ENCODE measurements at places on chromosomes 12 and 14.

GRCh38 chr12:84508851-84509260, 403.7 kb downstream of the SLC6A15 start:
- no peak for DNase-seq

DNA sequence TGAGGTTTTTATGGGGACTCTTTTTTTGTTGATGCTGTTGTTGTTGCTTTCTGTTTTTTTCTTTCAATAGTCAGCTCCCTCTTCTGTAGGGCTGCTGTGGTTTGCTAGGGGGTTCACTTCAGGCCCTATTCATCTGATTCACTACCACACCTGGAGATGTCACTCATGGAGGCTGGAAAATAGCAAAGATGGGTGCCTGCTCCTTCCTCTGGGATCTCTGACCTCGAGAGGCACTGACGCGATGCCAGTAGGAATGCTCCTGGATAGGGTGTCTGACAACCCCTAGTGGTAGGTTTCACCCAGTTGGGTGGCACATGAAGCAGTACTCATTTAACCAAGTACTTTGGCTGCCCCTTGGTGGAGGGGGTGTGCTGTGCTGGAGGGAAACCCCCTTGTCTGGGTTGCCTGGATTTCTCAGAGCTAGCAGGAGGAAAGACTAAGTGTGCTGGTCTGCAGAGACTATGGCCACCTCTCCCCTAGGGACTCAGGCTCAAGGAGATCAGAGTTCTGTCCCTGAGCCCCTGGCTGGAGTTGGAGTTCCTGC, 745.5 kb downstream of the TMTC2 start:
- no peak for DNase-seq

- no peak for DNase-seq
These were observed 636.5 kb upstream of the TBX3 start for GRCh38 chr12:115320451-115320850.

DNA sequence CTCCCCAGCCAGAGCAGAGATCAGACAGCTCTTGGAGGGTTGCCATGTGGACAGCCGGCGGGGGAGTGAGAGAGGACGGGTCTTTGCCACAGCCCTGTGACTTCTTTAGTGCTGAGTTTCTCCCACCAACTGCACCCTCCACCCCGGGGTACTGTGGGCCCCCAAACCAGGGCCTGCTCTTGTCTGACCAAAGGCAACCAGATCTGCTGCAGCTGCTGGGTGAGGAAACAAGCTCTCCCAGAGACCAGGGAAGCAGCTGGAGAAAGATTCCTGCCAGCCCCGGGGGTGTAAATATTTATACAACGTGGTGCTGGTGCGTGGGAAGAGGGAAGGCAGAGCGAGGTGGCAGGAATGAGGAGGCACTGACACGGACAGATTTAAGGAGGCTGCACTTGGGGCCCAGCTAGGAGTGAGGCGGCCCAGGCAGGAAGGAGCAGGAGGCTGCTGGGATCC, 14.3 kb upstream of the ZFP36L1 start:
- DNase-seq = no peak

GRCh38 chr14:100788517-100788916, 37.4 kb upstream of the MEG3 start:
- no peak for DNase-seq

DNA sequence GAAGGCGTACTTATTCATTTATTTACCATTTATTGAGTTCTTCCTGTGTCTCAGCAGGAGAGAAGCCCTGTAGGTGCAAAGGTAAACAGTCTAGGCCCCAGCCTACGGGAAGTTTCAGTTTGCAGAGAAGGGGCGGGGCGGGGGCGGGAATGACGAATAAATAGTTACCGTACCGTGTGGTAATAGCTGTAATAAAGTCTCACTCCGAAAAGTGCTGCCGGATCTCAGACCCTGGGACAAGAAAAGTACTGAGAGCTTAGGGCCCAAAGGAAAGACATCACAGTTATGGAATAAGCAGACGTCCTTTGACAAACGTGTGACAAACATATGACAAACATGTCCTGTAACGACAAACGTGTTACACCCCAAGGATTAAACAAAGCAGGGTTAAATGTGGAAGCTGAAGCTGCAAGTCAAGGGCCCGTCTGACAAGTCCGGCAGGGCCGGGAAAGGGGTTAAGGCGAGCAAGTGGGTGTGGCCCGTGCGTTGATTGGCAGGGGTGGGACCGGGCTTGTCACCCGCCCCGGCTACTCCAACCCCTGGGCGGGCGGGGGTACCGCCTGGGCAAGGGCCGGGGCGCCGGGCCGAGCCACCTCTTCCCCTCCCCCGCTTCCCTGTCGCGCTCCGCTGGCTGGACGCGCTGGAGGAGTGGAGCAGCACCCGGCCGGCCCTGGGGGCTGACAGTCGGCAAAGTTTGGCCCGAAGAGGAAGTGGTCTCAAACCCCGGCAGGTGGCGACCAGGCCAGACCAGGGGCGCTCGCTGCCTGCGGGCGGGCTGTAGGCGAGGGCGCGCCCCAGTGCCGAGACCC, at the start of gene LRP10:
Gene LRP10 (plus strand): TSS at position 517 of the 809 bp plus-strand sequence. CDS start 564 bp downstream, outside the sequence.
- peak; percentile 48 for DNase-seq

DNA sequence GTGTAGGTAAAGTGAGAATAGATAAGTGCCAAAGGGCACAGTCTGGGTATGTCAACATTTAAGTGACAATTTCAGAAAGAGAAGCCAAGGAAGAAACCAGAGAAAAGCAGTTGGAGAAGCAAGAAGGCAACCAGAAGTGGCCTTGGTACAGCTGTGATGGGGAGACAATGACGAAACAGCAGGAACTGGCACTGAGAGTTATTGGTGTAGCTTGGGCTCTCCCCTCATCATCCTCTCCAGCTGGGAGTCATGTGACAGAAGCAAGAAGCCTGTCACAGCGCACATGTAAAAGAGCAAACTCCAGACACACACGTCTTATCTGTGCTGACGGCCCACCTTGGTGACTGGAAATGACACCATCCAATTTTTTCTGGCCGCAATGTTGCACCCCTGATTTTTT, 203.3 kb upstream of the NUDT4 start:
- DNase-seq = no peak

GRCh38 chr12:100138048-100138802, 4.4 kb downstream of the BLTP3B start:
- DNase-seq = no peak

DNA sequence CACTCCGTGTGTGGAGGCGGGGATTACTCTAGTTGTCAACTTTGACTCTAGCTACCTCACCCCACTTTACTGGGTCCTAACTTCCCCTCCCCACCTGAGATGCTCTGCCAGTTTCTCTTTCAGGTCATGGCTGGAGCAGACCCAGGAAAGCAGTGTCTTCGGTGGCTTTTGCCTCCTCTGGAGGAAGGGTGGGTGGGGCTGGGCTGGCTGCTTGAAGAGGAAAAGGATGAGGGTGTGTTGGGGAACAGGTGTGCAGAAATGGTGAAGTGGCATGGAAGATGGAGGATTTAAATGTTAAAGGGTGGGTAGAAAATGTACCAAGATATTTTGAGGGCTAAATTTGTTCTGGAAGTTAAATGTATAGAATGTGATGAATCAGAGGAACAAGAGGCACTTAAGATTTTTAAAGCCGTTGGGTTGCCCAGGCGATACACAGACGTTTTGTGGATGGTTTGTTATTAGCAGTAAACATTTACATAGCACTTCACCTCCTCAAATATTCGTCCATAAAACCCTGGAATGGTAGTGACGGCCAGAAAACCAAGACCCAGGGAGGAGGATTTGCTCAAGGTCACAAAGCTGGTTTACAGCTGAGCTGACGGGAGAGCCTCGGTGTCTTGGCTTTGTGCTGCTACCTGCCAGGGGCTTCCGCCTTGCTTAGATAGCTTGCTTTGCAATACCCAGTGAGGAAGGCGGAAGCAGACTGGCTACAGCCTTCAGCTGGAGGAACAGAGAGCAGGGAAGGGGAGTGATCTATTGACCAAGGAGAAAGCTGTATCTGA, 72.2 kb upstream of the PRMT8 start:
- no peak for DNase-seq

DNA sequence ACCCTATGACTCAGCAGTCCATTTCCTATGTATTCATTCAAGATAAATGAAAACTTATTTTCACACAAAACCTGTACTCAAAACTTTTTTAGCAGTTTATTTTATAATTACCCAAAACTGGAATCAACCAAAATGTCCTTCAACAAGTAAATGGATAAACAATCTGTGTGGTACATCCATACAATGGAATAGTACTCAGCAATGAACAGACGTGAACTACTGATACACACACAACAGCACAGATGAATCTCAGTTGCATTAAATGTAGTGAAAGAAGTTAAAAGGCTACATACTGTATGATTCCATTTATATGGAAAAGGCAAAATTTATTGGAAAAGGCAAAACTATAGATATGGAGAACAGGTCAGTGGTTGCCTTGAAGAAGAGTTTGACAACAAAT, 90.1 kb downstream of the KIAA0586 start:
- DNase-seq = no peak

- no peak for DNase-seq
These were observed 115.7 kb upstream of the GSC start for GRCh38 chr14:94885481-94886155.

DNA sequence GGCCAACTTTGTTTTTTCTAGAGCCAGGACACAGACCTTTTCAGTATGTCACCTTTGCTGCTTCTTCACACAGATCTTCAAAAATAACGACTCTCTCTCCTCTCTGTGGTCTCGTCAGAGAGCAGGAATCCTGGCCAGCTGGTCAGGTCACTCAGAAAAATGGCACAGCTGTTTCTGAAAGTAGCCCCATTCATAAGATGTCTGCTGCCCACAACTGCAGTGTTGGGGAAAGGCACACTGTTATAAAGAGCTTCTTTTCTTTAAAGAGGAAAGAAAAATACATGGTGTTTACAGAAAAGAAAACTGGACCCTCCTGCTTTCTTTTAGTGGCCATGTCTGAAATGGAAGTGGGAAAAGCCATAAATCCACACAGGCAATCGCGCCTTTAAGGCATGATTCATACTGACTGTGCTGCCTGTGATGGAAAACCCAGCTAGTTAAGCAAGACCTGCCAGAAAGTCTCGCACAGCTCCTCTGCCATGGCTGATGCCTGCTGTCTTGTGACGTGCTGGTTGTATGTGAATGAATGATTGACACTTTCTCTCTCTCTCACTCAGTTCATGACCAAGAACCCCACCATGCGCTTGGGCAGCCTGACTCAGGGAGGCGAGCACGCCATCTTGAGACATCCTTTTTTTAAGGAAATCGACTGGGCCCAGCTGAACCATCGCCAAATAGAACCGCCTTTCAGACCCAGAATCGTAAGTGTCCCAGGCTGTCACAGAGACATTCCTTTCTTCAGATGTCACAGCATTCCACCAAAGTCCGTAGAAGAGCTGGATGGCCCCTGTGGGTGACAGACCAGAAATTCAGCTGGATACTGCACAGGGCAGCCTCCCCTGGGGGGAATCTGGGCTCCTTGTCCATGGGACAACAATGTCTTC, 147.9 kb upstream of the HIF1A start:
- no peak for DNase-seq

DNA sequence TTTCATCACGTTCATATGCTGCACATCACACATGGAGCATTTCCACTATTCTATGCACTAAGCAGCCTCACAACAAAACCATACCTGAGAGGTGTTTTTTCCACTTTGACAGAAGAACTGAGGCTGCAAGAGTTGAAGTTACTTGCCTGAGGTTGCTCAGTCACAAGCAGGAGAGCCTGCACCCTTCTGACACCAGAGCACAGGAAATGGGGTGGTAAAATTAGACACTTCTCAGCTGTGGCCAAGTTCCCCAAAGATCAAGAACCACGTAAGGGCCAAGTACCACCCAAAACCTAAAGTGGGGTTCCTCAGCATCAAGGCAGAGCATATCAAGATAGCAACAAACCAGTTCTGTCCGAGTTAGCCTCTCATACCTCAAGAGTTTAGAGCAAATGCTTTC, 185.8 kb downstream of the CAPZA3 start:
- DNase-seq = no peak

DNA sequence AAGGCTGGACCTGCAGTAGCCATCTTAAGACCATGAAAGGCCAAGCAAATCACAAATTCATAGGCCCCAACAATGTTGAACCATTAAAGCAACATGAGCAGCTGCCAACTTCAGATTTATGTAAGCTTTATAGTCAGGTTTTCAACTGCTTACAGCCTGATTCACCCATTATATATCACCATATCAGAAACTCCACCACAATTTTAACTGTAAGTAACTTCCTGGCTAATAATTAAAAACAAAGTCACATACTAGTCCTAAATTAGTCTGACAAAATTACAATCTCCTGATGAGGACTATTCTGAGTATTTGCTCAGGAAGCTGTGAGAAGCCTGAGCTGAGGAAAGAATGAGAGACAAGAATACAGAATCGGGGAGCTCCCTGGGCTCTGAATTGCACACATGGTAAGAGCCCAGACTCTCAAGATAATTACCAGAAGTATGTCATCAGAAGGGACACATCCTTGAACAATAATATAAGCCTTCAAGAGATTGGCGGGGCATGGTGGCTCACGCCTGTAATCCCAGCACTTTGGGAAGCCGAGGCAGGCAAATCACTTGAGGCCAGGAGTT, 55.1 kb downstream of the NUMB start:
- DNase-seq = no peak

GRCh38 chr12:85874031-85874461, at the start of gene NTS:
Gene NTS (plus strand): TSS chr12:85874295. CDS start chr12:85874404, 109 bp downstream.
- no peak for DNase-seq

GRCh38 chr14:25868521-25869314, 729.1 kb downstream of the NOVA1 start:
- no peak for DNase-seq

DNA sequence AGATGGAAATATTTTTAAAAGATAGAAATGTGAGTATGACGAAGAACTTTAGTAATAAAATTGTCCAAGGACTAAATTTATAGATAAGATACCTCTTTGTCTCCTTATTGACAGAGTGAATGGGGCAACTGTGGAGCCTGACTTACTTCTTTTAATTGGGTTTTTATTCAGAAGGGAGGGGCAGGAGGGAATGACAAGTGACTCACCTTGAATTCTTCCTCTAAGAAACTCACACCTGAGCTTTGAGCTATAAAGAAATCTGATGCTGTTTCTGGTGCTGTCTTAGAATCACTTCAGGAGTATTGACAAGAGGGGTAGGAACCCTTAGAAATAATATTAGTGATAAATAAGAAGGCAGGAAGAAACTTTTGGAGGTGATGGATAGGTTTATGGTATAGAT, 951 bp downstream of the NR1H4 start:
- DNase-seq = no peak

- DNase-seq = no peak
These were observed 17.7 kb downstream of the EPYC start for GRCh38 chr12:90987101-90987500.

GRCh38 chr12:53975479-53976152, 862 bp upstream of the HOTAIR start:
- DNase-seq = no peak
